ENCODE measurements at places on chromosomes 6 and 20. TPM values are rescaled to one million over a fixed set of nuclear protein-coding genes. Genes with fewer than 3 reads are reported as not detected.

Gene SERINC1
- total RNA-seq: 60.7 TPM

Gene HDAC2
- 58.6 TPM for total RNA-seq

Gene AGER
- 2.0 TPM for total RNA-seq

Gene ATP6V1G2
- total RNA-seq: 0.19 TPM

Gene ENTPD6
- total RNA-seq: 68.3 TPM

Data from airway epithelial cell (primary cell).